ENCODE measurements at places on chromosomes 5 and 9. TPM values are rescaled to one million over a fixed set of nuclear protein-coding genes. Genes with fewer than 3 reads are reported as not detected.
A peak's percentile ranks its signal among the peaks of the same experiment; 100 is the strongest.

- H3K4me3 ChIP-seq, result no peak overlapping the region
- no peaks in the 10 kb centered on the region for H3K36me3 ChIP-seq
- no peak overlapping the region for H3K27ac ChIP-seq
These were observed 258.8 kb upstream of the ZNF608 start for GRCh38 chr5:125005266-125005665.

- no peaks in the 10 kb centered on the region for H3K36me3 ChIP-seq
- DNase-seq, result no peak
- no peak overlapping the region for H3K27ac ChIP-seq
- H3K4me1 ChIP-seq, result peaks cover 15% of the 10 kb centered on the region
- H3K4me3 ChIP-seq, result no peak overlapping the region
- H3K27me3 ChIP-seq, result no peaks in the 10 kb centered on the region
These were observed 65.5 kb upstream of the SAP30L start for GRCh38 chr5:154380263-154380662.

- no peaks in the 10 kb centered on the region for H3K27me3 ChIP-seq
- H3K4me3 ChIP-seq, result no peak overlapping the region
- H3K27ac ChIP-seq, result no peak overlapping the region
- DNase-seq, result no peak
- no peaks in the 10 kb centered on the region for H3K36me3 ChIP-seq
These were observed 37.8 kb upstream of the FUBP3 start for GRCh38 chr9:130541533-130541932.

DNA sequence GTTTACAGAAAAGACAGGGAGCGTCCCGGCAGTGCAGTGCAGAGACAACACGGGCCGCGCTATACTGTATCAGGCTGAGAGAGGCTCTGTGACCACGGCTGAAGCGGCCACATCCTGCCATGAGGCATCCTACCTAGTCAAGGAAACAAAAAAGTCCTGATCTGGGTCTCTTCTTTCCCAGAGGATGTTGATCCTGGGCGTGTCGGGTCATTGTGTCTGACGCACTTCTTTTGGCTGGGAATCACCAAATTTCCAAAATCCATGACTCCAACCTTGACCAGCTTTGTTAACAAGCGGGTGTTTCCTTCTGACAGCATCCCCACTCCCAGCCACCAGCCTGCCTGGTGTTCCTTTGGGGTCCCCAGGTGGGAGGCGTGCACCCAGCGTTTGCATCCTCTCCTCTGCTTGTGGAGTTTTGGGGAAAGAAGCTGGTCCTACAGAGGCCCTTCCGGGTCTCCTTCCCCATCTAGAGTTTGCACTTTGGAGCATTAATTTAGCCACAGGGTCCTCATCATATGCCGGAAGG, 91.4 kb upstream of the RAI14 start:
- no peaks in the 10 kb centered on the region for H3K27me3 ChIP-seq
- H3K27ac ChIP-seq, result peak overlapping the region; percentile 76
- no peaks in the 10 kb centered on the region for H3K36me3 ChIP-seq

DNA sequence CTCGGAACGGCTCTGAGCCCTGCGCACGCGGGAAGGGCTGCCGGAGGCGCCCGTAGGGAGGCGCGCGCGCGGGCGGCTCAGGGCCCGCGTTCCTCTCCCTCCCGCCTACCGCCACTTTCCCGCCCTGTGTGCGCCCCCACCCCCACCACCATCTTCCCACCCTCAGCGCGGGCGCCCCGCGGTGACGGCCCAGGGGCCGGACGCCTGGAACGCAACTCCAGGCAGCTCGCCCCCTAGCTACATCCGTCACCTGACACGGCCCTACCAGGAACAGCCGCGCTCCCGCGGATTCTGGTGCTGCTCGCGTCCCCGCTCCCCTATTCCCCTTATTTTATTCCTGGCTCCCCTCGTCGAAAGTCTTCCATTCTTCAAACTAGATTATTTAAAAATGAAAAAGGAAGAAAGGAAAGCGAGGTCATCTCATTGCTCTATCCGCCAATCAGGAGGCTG, at the start of gene CDKN2B-AS1:
Gene CDKN2B-AS1 (plus strand): TSS at position 236 of the 450 bp plus-strand sequence.
- H3K27ac ChIP-seq, result peak within 1 kb of the TSS; percentile 96
- no peaks in the 10 kb centered on the region for H3K36me3 ChIP-seq
- peaks cover 7% of the 10 kb centered on the region for H3K4me1 ChIP-seq
- peak within 1 kb of the TSS; percentile 80 for H3K4me3 ChIP-seq
- peaks cover 14% of the 10 kb centered on the region for H3K27me3 ChIP-seq

GRCh38 chr5:178327446-178327845, 94.8 kb upstream of the PHYKPL start:
- no peaks in the 10 kb centered on the region for H3K36me3 ChIP-seq
- H3K4me3 ChIP-seq, result no peak overlapping the region
- DNase-seq, result peak; percentile 57
- H3K27ac ChIP-seq, result no peak overlapping the region
- H3K4me1 ChIP-seq, result peaks cover 4% of the 10 kb centered on the region
- H3K27me3 ChIP-seq, result no peaks in the 10 kb centered on the region

DNA sequence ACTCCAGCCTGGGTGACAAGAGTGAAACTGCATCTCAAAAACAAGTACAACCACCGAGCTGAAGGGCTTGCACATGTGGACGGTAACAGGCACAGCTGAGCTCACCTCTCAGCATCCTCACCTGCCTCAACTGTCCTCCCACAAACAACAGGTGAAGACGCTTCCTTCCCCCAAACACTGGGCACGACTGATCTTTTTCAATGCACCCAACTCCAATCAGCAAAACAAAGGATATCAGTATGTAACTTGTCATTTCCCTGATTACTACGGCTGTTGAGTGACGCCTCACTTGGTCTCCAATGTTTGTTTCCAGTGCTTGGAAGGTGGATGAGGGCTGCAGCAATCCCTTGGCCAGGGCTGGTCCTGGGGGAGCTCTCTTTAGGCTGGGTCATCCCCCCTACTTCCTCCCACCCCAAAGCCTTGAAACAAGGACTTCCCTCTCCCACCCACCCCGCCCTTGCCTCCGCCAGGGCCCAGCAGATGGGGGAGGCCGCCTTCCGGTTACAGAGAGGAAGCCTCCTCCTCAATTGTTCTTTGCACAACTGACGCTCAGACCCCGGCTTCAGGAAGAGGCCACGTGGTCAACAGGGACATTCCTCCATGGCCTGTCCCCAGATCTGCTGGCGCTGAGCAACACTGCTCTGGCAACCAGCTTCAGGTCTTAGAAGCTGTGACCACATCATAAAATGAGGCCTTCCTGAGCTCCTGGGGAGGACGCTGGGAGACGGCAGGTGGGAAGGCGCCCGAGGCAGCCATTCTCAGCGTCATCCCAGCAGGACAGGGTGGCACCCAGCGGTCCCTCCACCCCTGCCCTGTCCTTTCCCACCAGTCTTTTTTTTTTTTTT, 5.9 kb downstream of the FAM78A start:
- H3K4me1 ChIP-seq, result peaks cover 88% of the 10 kb centered on the region
- H3K4me3 ChIP-seq, result no peak overlapping the region
- peaks cover 15% of the 10 kb centered on the region for H3K36me3 ChIP-seq
- peak; percentile 93 for DNase-seq

DNA sequence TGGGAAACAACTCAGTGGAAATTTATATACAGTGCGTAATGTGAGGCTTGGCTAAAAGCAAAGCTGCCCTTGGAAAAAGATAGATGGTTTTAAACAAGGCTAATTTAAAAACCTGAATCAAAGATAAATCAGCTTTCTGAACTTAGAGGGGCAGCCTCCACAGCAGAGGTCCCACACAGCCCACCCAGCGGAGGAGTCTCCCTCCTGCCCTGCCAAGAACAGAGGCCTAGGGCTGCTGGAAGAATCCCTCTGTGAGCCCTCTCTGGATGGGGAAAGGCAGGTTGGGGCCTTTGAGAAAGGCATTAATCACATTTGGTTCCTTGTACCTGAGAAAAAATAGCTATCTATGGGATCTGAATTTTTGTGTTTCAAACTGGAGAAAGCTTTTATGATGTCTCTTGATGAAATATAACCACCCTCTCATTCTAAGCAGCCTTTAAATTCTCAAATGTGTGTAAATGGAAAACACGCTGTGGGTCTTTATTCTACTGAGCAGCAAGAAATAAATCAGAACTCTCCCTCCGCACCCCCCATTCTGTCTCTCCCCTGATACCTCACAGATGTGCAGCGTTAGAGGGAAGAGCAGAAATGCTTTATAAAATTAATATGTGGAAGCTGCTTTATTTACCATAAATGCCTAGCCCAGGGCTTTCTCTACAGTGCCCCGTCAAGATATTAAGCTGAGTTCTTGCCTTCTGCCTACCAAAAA, 329.2 kb downstream of the EFNA5 start:
- no peak for DNase-seq
- H3K27ac ChIP-seq, result no peak overlapping the region
- H3K4me3 ChIP-seq, result no peak overlapping the region

DNA sequence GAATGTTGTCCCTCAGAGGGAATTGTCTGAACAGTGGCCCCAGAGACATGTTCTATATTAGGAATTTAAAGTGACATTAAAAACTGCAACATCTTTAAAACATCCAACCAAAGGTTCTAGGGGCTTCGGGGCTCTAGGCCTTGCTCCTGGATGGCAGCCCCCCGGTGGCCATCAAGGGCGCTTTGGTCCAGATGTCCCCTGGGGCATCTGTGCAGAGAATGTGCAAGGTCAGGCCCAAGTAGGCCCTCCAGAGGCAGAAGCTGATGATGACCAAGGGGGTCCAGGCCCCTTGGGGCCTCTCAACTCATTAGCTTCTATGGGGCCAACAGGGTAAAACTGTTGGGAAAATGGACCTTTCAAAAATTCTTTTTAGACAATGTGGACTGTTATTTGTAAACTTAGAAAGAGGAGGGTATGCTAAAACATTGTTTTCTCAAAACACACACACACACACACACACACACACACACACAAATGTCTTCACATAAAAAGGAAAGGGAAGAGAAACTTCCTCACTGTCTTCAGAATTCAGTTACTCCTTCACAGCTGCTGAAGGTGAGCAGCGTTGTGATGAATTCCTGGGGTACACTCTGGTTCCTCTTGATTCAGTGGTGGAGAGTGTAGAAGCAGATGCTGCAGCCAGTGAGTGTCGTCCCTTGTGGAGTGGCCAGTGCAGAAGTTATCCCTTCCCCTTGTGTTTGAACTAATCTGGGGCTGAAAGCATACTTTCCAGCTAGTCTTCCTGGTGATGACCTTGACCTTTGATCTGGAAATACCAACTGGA, 125.2 kb downstream of the WDR41 start:
- no peaks in the 10 kb centered on the region for H3K4me1 ChIP-seq
- H3K36me3 ChIP-seq, result no peaks in the 10 kb centered on the region
- no peak overlapping the region for H3K4me3 ChIP-seq

- DNase-seq, result no peak
- no peaks in the 10 kb centered on the region for H3K27me3 ChIP-seq
- no peaks in the 10 kb centered on the region for H3K4me1 ChIP-seq
- H3K36me3 ChIP-seq, result no peaks in the 10 kb centered on the region
- no peak overlapping the region for H3K4me3 ChIP-seq
These were observed 199.8 kb downstream of the PDE4D start for GRCh38 chr5:59693492-59694309.

GRCh38 chr5:53392073-53392472, 88.4 kb upstream of the FST start:
- no peaks in the 10 kb centered on the region for H3K4me1 ChIP-seq
- H3K4me3 ChIP-seq, result no peak overlapping the region
- H3K27me3 ChIP-seq, result no peaks in the 10 kb centered on the region

- no peaks in the 10 kb centered on the region for H3K27me3 ChIP-seq
- DNase-seq, result no peak
- no peak overlapping the region for H3K4me3 ChIP-seq
- H3K4me1 ChIP-seq, result peaks cover 6% of the 10 kb centered on the region
- no peaks in the 10 kb centered on the region for H3K36me3 ChIP-seq
- H3K27ac ChIP-seq, result no peak overlapping the region
These were observed 34.6 kb upstream of the WHRN start for GRCh38 chr9:114539701-114540380.

DNA sequence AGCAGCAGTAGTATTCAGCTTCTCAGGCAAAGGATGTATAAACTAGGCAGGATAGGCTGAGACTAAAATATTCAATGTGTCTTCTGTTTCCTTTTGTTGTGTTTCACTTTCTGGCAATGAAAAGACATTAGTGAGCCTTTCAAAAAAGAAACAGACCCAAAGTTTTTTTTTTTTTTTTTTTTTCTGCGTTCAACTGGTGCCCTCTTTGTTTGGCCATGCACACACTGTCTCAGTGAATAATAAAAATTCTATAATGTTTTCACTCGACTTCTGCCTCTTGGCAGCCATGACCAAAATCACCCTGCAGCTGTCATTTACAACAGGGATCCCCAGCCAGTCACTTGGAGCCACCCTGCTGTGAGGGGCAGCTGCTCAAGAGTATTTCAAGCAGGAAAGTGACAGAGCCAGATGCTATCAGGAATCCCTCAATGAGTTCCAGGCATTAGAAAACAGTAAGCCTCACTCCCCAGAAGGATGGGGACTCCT, 44.0 kb upstream of the MAN2A1 start:
- H3K36me3 ChIP-seq, result no peaks in the 10 kb centered on the region
- no peaks in the 10 kb centered on the region for H3K4me1 ChIP-seq
- no peak overlapping the region for H3K27ac ChIP-seq
- no peak overlapping the region for H3K4me3 ChIP-seq
- no peaks in the 10 kb centered on the region for H3K27me3 ChIP-seq

DNA sequence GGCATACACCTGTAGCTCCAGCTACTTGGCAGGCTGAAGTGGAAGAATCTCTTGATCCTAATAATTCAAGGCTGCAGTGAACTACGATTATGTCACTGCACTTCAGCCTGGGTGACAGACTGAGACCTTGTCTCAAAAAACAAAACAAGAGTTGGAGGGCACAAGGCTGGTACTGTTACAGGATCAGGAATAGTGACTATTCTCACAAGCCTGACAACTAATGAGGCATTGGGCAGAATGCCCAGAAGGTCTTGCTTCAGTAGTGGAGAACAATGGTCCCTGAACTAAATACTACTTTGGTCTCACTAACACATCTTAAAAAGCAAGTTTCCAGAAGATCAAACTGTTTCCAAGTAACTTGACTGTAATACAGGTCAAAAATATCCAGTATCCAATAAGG, 182.9 kb upstream of the RFX3 start:
- H3K4me1 ChIP-seq, result no peaks in the 10 kb centered on the region
- H3K27me3 ChIP-seq, result no peaks in the 10 kb centered on the region
- no peak for DNase-seq

DNA sequence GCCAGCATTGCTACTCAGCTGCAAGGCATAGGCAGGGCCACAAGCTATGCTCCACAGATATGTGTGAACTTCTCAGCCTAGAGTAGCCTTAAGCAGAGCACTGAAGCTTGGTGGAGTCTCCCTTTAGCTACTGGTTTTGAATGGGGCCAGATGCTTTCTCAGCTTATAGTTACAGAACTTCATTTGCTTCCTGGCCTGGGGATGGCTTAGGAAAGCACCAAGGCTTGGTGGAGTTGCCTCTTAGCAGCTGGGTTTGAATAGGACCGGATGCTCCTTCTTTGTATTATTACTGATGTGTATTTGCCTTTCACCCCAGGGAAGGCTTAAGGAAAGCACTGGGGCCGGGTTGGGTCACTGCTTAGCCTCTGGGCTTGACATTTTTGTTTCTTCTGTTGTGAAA, 497.8 kb upstream of the SEMA6A start:
- no peaks in the 10 kb centered on the region for H3K36me3 ChIP-seq
- no peaks in the 10 kb centered on the region for H3K27me3 ChIP-seq
- no peak for DNase-seq
- no peaks in the 10 kb centered on the region for H3K4me1 ChIP-seq

LAMC3 gene
- polyA plus RNA-seq, result 9.1 TPM

FBN2 gene
- polyA plus RNA-seq, result 0.24 TPM

CDKN2B gene
- polyA plus RNA-seq, result 4.4 TPM

GLDC gene
- 0.17 TPM for polyA plus RNA-seq

PRELID2 gene
- polyA plus RNA-seq, result 2.5 TPM

SLC25A48 gene
- 0.06 TPM for polyA plus RNA-seq
